Stimulated activated CD8-positive, alpha-beta memory T cell treated with anti-CD3 and anti-CD28 coated beads, Interleukin-4, amount 100 ng/mL, for 1 hour (primary cell): ENCODE measurements at places on chromosomes 4 and X.

GRCh38 chr4:8019396-8020365 is 80.0 kb upstream of the AFAP1 start:
- no peak for DNase-seq

- no peak for DNase-seq
These were observed 51.7 kb upstream of the ATP8A1 start for GRCh38 chr4:42708625-42709024.

DNA sequence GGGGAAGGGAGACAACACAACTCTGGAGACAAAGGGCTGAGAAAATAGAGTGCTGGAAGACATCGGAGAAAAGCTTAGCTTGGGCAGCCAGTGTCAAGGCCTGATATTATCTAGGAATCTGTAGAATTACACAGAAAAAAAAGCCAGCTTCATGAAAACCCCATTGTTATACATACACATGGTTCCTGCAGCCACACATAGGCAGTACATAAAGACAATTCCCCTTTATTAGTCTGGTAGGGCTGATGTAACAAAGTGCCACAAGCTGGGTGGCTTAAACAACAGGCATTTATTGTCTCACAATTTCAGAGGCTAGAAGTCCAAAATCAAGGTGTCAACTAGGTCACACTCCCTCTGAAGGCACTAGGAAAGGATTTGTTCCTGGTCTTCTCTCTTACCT is 503.5 kb downstream of the MID1IP1 start:
- DNase-seq: no peak

GRCh38 chr4:131764730-131765129 is 1384.4 kb upstream of the PCDH10 start:
- DNase-seq: no peak

DNA sequence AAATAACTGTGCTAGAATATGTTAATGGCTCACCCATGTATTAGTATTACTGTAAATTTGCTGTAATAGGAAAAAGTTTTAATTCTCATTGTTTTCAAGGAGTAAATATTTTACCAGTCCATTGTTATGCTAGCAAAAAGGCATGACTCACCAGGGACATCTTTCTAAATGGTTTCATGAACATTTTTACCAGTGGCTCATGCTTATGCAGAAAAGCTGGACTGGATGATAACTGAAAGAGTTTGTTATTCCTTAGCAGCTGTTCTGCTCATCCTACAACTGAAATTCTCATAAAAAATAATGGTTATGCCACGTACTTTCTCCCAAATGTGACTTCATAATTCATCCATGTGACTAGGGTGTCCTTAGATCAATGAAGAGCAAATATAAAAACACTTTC is 111.9 kb upstream of the PCDH18 start:
- no peak for DNase-seq

GRCh38 chr4:17762726-17763125 is 18.7 kb downstream of the FAM184B start:
- no peak for DNase-seq

GRCh38 chrX:78957768-78958130 is 12.6 kb downstream of the P2RY10 start:
- no peak for DNase-seq

DNA sequence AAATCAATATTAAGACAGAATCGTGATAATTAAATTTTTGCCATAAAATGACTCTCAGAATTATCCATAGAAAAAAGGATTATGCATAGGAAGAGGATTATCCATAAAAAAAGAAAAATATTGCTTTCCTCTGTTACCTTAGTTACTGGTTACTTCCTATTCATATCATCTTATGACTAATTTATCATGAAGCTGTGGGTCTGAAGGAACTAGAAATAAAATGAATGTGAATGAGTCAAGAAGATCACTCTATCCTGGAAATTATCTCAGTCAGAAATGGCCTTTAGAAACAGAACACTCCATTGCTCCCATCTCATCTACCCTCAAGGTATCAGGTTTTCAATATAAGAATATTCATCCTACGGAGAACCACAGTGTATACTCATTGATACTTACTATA is 19.4 kb downstream of the RPS6KA6 start:
- DNase-seq: no peak

- no peak for DNase-seq
These were observed 236.9 kb upstream of the EMCN start for GRCh38 chr4:100754751-100755150.

- no peak for DNase-seq
These were observed 14.1 kb downstream of the HTRA3 start for GRCh38 chr4:8283631-8284121.

DNA sequence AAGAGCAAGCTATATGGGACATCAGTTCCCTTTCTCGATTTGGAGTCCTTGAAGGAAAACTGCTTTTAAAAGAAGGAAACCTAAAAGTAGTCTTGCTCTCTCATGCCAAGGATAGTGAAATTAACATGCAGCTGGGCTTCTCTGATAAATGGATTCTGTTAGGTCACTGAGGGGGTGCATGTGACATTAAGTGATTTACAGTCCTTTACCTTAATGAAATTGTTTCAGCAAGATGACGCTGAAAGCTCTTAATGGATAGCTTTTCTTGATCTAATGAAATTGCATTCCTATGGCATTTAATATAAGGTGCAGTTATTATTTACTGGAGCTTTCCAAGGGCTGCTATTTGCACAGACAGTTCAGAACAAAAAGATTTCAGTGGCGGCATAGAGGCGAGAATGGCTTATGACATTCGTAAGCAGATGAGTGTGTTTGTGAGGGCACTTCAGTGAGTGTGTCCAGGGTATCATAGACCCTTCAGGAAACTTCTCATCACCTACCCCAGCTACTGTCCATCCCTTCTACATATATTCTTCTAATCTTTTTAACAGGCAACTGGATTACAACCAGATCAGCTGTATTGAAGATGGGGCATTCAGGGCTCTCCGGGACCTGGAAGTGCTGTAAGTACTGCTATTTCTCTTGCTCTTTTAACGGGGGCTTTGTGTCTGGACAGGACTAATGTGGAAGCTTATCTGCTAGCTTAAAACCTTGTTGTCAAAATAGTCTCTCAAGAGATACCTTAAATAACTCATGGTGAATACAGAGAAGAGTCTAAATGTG is 219.9 kb upstream of the PACRGL start:
- no peak for DNase-seq

DNA sequence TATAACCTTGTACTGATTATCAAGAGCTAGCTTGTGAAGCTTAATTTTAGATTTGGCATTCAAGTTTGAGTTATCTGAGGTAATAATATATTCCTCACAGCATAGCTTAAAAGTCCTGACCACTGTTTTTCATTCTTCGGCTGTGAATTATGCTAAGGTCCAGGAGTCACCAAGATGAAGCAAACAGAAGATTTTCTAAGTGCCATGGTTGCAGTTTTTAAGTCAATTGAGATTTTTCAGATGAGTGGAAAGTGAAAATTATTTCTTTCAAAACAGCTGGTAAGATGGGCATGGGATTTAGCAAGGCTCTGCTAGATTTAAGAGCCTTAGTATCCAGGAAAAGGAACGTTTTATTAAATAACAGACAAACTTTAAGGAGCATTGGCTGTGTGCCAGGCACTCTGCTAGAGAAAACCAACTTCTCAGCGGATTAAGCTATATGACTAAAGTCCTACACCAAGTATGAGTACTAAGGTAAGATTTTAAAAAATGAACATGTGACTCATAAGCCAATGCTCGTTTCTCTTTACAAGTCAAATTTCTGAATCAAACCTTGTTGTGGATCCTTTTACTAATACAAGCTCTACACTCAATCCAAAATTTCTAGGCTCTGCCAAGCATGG is 149.9 kb upstream of the IL15 start:
- no peak for DNase-seq

- DNase-seq: no peak
These were observed 26.2 kb downstream of the ATXN3L start for GRCh38 chrX:13293700-13294099.

- no peak for DNase-seq
These were observed 192.5 kb downstream of the ASMT start for GRCh38 chrX:1807301-1807731.

DNA sequence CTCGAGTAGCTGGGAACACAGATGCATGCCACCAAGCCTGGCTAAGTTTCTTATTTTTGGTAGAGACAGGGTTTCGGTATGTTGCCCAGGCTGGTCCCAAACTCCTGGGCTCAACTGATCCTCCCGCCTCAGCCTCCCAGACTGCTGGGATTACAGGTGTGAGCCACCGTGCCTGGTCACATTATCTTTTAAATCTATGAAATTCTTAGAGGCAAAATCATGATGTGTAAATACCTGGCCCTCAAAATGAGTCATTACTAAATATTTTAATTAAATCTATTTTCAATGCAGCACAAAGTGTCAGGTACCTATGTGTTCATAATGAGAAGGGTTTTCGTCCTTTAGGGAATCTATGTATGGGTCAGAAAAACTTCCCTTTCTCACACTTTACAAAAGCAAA is 222.5 kb upstream of the GPC4 start:
- no peak for DNase-seq

DNA sequence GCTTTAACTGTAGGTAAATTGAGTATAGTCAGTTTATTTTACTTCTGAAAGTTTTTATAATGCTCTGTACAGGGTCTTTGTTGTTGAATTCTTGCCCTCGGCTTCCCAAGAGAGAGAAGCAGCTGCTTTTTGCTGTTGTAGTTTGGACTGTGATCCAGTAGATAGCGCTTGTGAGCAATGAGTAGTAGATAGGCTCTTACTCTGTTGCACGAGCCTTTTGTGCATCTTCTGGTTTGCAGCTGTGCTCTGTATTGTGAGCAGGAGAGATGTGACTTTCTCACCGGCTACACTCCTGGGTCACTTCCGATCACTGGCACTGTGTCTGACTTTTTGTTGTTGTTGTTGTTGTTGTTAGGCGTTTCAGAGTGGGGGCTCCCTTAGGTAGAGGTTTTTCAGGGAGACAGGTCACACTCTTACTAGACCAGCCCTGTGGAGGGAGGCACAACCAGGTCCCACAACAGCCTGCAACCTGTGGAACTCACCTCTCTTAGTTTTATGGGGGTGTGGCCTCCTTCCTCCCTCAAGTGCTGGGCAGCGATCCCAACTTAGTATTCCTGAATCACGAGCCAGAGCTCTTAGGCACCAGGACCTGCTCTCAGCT is 822.1 kb upstream of the GALNTL6 start:
- no peak for DNase-seq

GRCh38 chrX:4936315-4936714 is 1222.9 kb upstream of the PRKX start:
- no peak for DNase-seq
